ENCODE measurements at places on chromosomes 5 and 9.

DNA sequence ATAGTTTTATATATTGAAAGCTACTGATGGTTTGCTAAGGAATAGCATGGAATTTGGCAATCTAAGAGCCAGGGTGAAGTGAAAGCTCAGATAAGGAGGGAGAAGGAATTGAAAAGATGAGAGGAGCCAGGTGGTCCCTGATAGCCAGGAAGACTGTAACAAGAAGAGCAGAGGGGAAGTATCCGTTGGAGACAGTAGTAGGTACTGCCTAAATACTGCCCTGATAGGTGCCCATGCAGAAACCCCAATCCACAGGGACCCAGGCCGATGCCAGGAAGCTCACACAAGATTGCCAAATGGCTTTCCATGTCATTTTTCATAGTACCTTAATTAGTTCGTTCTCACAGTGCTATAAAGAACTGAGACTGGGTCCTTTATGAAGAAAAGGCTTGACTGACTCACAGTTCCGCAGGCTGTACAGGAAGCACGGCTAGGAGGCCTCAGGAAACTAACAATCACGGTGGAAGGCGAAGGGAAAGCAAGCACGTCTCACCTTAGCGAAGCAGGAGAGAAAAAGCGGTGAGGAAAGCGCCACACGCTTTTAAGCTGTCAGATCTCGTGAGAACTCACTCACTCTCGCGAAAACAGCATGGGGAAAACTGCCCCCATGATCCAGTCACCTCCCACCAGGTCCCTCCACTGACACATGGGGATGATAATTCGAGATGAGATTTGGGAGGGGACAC lies 13.0 kb downstream of the ACTL7B start:
- DNase-seq = no peak

GRCh38 chr9:75033791-75034473 lies 5.8 kb upstream of the CARNMT1 start:
- DNase-seq = no peak

GRCh38 chr5:63726496-63726895 lies 235.7 kb downstream of the HTR1A start:
- no peak for DNase-seq

DNA sequence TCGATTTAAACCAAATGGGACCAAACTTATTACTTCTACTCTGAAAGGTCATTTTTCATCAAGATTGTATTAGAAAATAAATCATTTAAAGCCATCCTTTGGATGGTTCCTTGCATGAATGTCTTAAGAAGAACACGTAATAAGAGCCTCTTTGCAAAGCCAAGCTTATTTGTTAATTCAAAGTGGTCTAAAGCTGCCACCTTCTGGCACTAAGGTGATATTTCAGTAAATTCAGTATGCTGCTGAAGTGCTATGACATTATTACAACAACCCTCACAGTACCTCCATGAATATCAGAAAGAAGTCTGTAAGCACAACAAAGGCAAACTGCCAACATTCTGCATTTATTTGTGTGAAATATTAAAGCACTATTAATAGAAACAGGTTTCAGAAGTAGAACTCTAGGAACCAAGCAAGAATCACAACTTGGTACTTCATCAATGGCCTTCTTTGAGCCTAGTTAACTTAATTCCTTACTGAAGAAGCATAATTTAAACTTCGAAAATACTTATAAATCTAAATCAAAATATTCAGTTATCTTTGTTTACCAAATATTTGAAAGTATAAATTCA lies 53.1 kb upstream of the TYRP1 start:
- DNase-seq = peak; percentile 50

DNA sequence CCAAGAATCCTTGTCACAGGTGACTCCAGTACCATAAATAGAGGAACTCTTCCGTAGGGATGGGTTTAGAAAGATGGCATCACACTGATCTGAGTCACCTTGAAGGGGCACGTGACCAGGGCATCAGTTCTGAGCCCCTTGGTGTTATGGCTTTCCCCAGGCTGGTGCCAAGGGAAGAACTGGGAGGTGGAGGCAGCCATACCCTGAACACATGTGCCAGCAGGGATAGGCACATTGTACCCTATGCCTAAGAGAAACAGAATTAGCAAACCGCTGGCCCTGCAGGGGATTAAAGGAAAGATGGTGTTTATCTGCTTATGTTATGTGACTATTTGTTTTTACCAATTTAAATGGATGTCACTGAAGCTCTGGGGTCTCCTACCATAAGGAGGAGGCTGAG lies 196.2 kb downstream of the RGS3 start:
- no peak for DNase-seq

All from SW480 (cell line).